ENCODE measurements at places on chromosomes 5 and 9. TPM values are rescaled to one million over a fixed set of nuclear protein-coding genes. Genes with fewer than 3 reads are reported as not detected.
A peak's percentile ranks its signal among the peaks of the same experiment; 100 is the strongest.

GRCh38 chr5:127934791-127935256, 148.7 kb upstream of the SLC12A2 start:
- peak; percentile 76 for DNase-seq

DNA sequence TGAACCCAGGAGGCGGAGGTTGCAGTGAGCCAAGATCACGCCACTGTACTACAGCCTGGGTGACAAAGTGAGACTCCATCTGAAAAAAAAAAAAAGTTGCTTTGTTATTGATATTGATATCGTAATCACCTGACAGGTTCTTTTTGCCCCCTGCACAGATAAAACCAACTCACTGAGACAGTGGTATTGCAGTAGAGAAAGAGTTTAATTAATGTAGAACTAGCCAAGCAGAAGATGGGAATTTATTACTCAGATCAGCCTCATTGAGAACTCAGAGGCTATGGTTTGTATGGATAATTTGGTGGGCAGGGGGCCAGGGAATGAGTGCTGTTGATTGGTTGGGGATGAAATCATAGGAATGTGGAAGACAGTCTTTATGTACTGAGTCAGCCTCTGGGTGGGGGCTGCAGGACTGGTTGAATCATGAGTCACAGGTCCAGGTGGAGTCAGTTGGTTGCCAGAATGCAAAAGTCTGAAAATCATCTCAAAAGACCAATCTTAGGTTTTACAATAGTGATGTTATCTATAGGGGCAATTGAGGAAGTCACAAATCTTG, 35.8 kb upstream of the MEGF10 start:
- no peak for DNase-seq

The GPSM1 gene
- total RNA-seq, result 37.1 TPM

GRCh38 chr5:65172486-65173129, 309.1 kb downstream of the ADAMTS6 start:
- no peak for DNase-seq

DNA sequence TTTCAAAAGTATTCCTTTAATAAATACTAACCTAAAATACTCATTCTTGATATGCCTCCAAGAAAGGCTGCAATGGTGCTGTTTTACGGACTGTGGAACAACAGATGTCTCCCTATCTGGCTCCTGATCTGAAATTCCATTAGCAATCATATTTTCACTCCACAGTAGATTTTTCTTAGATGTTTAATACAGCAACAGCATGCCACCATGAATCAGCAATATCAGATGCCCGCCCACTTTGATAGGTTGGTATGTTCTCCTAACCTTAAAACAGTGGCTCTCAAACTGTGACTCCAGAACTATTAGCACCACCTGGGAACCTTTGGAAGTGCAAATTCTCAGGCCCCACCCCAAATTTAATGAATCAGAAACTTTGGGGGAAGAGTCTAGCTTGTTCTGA, 110.2 kb downstream of the MLLT3 start:
- no peak for DNase-seq

The ABHD17B gene
- total RNA-seq, result 44.9 TPM
